ENCODE measurements at places on chromosomes 5 and 9.

GRCh38 chr5:175864296-175864695 is 7.1 kb upstream of the CPLX2 start:
- DNase-seq: no peak

DNA sequence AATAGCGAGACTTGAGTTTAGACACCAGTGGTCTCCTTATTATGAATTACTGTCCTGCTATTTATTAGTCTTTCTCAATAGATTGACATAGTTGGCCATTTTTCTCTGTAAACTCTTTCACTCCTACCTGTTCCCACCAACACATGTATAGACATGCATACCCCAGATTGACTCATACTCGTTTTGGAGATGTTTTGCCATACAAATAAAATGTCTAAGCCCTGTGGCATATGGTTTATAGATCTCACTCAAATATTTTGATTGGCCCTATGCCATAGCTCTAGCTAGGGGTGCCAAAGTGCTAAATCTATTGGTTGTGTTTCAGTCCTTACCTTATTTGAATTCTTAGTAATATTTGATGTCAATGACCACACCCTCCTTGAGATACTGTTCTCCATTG is 42.3 kb downstream of the CAMK4 start:
- no peak for DNase-seq

DNA sequence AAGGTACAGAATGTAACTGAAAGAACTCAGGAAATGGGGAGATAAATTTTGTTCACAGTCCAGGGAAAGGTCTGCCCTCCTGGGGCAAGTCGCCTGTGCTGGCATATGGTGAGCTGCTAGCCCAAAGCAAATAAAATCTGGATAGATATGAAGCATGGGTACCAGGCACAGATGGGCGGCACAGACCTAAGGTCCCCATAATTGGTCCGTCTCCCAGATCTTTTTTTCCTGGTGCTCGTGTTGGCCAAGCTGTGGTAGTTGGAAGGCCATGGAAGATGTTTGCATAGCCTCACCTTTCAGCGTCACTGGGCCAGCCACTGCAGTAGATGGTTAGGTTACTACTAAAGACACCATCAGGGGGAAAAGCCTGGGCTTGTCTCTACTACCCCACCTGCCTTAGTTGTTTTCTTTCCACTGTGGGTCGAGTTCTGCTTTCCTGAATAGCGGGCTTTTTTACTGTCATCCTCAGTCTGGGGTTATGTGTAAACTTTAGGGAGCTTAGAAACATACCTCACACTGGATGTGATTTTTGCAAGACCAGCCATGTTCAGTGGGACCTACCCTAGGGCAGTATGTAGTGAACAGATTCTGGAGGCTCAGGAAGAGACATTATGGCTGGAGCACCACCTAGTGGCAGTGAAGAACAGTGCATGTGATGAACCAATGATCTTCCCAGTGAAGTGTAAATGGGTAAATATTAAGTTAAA is 24.2 kb upstream of the GLRX start:
- DNase-seq: peak; percentile 82

- DNase-seq: peak; percentile 88
Measured at GRCh38 chr5:115842089-115842935, 577 bp downstream of the AP3S1 start.

DNA sequence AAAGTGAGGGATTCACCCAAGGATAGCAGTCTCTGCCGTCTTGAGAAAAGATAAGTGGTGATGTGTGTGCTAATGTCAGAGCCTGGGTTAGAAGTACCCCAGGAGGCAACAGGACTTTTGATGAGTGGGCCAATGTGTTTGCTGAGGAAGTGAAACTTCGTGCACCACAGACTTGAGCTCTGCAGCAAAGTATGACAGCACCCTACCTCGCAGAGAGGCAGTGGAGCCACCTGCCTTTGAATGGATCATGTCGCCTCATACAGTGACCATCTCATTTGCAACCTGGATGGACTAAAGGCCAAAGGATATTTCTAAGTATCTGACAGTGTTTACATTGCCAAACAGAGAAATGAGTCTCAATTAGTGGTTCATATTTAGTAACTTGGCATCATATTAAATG is 593.9 kb upstream of the GRAMD2B start:
- DNase-seq: no peak

- no peak for DNase-seq
Measured at GRCh38 chr9:82923092-82923911, 139.6 kb downstream of the RASEF start.

- DNase-seq: no peak
Measured at GRCh38 chr5:167767795-167768194, 523.6 kb upstream of the WWC1 start.

- no peak for DNase-seq
Measured at GRCh38 chr5:76025790-76026189, 57.4 kb upstream of the SV2C start.

- DNase-seq: no peak
Measured at GRCh38 chr5:17482790-17483189, 15.2 kb upstream of the TAF11L2 start.

DNA sequence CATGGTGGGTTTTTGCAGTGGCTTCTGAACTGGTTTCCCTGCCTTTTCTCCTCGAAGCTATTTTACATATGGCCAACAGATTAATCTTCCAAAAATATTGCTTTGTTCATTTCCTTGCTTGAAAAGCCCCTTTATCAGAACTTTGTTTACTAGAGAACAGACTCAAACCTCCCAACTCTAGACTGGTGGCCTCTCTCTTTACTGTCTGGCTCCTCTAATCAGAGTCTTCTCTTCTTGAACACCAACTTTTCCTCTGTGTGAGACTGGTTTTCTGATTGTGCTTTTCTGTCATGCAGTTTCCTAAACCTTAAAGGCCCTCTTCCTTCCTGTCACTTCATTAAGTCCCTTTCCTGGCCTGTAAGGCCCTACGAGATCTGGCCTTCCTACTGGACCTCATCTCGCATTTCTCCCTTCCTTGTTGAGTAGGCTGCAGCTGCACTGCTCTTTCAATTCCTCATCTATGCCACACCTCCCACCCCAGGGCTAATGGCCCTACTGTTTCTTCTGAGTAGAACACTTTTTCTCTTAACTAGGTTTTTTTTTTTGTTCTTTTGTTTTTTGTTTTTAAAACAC is 5.7 kb downstream of the C9orf43 start:
- DNase-seq: no peak

DNA sequence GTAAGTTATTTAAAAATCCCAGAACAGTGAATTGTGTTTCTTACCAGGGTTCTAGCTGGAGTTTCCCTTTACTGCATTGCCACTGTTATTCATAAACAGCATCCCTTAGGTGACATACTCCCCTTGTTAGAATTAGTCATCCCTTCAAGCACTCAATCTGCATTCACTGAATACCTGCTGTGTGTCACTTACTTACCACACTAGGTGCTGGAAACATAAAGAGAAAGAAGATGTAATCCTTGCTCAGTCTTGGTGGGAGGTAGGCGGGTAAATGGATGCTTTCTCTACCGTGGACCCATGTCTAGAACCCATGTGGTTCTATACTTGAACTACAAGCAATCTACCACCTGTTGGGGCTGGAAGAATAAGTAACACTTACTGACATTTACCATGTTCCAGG is 371.6 kb downstream of the KDM4C start:
- DNase-seq: no peak

DNA sequence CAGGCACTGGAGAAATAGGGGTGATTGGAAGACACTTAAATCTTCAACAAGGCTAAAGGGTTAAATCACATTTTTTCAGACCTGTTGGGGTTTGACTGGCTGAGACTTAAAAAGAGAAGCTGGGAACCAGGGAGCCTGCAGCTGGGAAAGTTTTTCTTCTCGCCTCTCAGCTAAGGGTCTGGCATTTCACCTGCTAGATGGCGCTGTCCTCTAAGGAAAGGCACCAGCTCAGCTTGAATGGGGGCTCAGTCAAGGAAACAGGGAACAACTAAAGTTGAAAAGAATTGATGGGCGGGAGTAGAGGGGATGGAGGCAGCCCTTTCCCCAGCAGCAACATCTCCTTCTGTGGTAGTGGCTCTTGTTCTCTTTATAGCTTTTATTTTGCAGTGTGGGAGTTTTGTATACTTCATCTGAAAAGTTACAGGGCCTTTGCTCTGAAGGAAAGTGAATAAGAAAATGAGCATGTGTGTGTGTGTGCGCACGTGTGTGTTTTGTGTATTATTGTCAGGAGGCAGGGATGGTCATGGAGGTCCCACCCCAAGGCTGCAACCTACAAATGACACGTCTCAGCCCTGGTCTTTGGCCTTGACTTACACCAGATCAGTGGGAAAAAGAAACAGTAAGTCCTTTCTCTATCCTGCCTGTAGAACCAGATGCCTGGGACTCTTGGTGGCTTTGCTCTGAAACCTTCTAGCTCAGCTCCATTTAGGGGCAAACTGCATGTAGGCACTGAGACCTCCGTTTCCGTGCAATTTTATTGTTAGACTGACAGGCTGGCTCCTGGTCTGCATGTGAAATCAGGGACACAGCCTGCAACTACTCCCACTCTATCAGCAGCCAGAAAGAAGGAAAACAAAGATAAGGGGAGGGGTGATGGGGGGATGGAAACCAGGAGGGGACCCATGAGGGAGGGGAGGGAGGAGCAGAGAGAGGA is 316.2 kb upstream of the CLINT1 start:
- DNase-seq: peak; percentile 88

DNA sequence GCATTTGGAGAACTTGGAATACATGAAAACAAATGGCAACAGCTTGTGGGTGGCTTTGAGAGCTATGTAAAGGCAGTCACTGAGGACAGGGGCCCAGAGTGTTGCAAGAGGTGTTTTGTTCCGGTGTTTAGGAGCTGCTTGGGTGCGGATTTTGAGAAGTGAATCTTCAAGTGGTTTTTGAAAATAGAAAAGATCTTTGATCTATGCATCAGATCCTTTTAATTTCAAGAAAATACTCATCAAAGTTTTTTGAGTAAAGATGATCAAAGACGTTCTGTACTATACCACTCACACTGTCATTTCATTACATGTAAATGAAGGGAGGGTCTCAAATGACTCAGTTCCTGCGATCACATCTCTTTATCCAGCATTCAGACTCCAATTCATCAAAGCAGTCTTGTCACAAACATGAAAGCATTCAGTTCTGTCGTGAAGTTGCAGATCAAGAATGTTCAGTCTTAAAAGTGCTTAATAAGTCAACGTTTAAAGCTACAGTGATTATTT is 112.5 kb downstream of the WDR41 start:
- DNase-seq: peak; percentile 75

GRCh38 chr9:92663951-92664350 is 6.0 kb downstream of the IPPK start:
- no peak for DNase-seq

DNA sequence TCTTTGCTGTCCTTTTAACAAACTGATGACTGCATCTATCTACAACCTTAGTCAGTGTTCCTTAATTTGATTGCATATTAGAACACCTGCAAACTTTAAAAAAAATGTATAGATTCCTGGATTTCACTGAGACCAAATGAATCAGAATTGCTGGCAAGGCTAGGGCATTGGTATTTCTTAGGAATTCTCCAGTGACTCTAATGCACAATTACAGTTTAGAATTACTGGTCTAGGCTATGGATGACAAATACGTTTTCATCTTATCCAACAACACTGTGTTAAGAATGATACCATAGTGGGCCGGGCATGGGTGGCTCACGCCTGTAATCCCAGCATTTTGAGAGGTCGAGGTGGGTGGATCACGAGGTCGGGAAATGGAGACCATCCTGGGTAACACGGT is 545.9 kb upstream of the RIOK2 start:
- no peak for DNase-seq
